ENCODE measurements at places on chromosomes 7 and 10. TPM values are rescaled to one million over a fixed set of nuclear protein-coding genes. Genes with fewer than 3 reads are reported as not detected.

DNA sequence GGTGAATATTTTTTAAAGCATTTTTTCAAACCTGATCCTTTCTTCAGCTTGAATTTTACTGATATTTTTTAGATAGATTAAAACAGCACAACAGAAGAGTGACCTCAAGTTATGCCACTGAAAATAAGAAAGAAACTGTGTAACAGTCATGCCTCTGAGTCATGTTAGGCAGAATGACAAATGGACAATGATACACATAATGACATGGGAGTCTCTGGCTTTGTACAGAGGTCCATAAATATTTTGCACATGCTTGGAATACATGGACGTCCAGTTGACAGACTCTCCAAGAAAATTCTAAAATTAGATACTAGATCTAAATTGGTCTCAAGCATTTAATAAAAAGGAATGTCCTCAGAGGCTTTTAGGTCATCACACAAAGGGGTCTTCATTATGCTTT is 21.9 kb upstream of the SEMA3A start:
- no peak for DNase-seq

Gene ZRANB1
- 7.9 TPM for polyA plus RNA-seq

Gene GPNMB
- polyA plus RNA-seq = 2.7 TPM

DNA sequence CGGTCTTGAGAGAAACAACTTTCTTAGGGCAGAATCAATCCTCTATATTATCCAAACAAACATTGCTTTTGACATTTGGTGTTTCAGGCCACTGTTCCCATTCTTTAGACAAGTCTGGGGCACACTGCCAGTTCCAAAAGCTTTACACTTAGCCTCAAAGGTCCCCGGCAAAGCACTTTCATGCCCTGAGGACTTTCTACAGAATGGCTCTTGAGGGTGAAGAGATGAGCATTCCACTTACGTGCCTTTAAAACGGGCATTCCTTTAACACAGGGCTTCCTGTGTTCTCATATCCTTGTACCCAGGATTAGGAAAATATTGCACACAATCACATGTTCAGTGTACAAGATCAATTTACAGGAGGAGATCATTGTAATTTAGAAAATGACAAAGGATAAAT is 13.1 kb upstream of the TMEM213 start:
- no peak for DNase-seq

Gene IL6
- 2.8 TPM for polyA plus RNA-seq

All from A549 (cell line).